ENCODE measurements at places on chromosomes 12 and 14. TPM values are rescaled to one million over a fixed set of nuclear protein-coding genes. Genes with fewer than 3 reads are reported as not detected.

DNA sequence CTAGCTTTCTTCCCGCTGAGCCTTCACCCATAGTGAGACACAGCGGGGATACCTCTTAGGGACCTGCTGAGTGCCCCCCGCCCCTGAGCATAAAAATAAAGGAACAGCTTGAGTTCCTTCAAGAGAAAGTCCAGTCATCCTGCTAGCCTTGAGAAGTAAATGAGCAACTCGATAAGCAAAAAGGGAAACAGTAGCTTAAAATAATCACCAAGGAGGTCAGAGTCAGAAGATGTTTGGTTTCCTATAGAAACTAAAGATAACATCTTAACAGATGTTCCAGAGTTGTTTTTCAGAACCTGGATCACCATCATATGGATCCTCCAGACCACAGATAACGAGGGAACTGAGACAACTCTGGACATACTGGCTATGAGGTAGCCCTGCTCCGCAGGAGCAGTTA is 94.0 kb downstream of the BCAT1 start:
- no peak for DNase-seq

DNA sequence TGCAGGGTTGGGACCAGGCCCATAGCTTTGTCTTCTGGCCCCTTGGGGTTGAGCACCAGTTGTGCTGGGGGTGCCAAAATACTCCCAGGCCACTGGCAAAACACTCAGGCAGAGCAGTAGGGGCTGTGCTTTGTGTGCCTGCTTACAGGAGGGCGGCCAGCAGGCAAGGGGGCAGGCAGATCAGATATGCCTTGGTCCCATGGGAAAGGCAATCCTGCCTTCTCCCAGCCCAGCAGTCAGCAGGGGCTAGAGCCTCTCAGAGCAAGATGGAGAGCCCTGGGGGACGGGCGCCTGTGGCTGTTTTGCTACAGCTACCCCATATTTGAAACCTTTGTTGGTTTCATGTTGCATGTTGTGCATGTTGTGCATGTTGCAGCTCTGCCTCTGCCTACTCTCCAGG is 36.2 kb upstream of the TMX1 start:
- no peak for DNase-seq

GRCh38 chr12:111635524-111635923 is 36.4 kb upstream of the ATXN2 start:
- DNase-seq: no peak

DNA sequence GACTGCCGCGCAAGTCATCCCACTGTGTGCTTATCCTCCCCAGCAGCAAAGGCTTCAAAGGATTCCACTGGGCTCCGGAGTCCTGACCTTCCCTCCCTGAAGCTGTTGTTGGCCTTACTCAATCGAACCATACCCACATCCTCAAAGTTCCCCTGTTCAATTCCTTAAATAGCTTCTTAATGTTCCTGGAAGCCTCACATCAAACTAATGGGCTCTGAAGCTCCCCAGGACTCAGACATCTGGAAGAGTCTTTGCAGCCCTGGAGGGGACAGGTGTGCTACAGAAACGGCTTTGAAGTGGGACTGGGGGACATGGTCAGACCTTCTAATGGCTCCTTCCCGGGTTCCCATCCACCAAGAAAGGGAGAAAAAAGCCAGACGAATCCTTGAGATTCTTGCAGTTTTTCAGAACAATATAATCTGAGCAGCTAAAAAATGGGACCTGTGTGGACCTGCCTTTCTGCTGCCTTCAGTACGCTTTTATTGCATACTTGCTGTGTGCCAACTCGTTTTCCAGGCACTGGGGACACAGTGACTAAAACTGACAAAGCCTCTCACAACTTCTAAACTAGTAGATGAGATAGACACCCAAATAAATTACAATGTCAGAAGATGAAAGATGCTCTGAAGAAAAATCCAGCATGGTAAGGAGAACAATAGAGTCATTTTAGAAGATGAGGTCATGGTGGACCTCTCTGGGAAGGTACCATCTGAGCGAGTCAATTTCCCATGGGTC is 204.5 kb downstream of the MON2 start:
- no peak for DNase-seq

DNA sequence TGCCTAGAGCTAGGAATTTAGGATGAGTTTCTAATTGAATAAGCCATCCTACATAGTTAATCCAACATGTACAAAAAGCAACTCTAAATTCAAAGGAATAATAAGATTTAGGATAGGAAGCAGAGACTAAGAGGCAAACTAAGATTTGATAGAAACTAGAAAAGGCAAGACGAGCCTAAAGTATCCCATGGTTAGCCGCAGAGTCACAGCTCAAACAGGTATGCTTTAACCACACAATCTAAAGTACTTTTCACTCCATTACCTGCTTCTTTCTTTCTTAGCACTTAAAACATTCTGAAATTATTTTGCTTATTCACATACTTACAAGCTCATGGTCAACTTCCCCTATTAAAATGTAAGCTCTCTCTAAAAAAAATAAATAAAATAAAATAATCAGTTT is 51.8 kb downstream of the OTOGL start:
- DNase-seq: no peak

DNA sequence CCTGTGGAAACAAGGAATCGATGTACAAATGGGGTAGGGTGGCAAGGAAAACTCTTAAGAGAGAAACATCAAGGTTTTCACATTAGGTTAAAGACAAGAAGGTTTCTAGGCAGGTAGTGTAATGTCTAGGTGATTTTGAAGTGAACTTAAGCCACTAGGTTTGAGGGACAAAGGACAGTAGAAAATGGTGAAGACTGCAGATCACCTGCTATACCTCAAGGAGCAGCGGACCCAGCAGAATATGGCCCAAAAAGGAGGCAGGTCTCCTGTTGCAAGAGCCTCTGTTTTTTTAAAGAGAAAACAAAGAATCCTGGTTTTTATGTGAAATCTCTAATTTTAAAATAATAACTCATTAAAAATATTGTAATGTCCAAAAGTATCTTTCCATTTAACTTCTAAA is 178.1 kb downstream of the ACSS3 start:
- no peak for DNase-seq

GRCh38 chr14:102606296-102606695 is 13.8 kb downstream of the RCOR1 start:
- no peak for DNase-seq

GRCh38 chr12:71780237-71780822 is 25.7 kb downstream of the RAB21 start:
- no peak for DNase-seq

DNA sequence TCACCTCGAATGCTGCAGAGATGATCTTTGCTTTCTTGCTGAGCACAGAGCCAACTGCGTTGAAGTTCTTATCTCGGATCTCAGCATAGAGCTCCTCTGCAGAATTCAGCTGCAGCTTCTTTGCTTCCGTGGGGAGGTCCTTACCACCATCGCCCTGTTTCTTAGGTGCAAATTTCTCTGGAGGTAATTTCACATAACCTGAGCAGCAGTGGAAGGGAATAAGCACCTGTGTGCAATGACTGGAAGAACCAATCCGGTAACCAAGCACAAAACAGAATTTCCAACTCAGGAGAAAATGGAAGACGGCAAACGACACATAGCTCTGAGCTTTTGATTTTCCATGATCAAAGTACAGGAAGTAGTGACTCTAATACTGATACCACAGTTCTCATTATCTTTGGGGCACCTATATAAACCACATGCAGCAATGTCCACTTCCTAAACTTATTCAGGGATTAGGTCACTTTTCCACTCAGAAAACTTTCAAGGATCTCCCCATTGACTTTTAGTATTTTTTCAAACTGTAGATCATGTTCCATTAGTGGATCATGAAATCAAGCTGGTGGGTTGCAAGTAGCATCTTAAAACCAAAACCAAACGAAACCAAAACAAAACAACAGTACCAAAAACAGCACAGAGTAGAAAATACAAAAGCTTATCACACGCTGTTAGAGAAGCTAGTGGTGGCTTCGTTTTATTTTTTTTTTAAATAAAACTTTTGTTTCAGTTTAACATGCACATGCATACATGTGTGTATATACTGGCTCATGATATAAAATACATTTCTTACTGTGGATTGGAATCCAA is 18.9 kb upstream of the DIABLO start:
- DNase-seq: no peak

- DNase-seq: no peak
Measured at GRCh38 chr14:100899884-100900771, 3.4 kb downstream of the RTL1 start.

GRCh38 chr12:29676676-29677075 is 107.1 kb downstream of the TMTC1 start:
- no peak for DNase-seq

- no peak for DNase-seq
Measured at GRCh38 chr12:42935090-42935489, 345.5 kb upstream of the PRICKLE1 start.

GRCh38 chr14:53927171-53927570 is 29.5 kb downstream of the BMP4 start:
- DNase-seq: no peak

GUCY2C gene
- not detected for total RNA-seq

PRKD1 gene
- total RNA-seq: 4.3 TPM
